ENCODE measurements at places on chromosomes 12 and 14.

DNA sequence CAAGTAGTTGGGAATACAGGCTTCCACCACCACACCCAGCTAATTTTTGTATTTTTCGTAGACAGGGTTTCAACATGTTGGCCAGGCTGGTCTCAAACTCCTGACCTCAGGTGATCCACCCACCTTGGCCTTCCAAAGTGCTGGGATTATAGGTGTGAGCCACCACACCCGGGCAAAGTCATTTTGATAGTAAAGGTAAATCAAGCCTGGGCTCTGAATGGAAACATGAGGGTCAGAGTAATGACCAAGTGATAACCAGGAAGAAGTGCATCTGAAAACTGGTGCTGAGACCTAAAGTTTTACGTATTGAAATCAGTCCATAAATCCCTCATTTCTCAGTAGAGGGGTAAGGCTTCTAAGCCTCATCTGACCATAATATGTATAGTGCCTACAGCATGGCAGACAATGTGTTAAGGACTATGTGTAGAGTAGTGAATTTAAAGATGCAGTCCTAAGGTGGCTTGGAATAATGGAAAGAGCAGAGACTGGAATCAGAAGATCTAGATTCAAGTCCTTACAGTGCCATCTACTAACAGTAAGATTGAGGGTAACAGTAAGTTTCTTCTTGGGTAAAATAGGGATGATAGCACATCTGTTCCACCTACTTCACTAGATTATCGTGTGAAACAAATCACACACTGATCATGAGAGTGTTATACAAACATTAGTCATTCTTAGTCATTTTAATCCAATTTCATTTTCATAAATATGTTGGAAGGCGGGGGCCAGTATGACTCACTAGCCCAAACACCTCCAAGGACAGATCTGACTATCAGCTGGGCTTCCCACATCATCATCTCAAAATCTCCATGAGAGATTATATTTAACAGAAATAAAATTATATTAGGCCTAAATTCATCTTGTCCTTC lies 11.2 kb downstream of the MAP4K5 start:
- DNase-seq = no peak

DNA sequence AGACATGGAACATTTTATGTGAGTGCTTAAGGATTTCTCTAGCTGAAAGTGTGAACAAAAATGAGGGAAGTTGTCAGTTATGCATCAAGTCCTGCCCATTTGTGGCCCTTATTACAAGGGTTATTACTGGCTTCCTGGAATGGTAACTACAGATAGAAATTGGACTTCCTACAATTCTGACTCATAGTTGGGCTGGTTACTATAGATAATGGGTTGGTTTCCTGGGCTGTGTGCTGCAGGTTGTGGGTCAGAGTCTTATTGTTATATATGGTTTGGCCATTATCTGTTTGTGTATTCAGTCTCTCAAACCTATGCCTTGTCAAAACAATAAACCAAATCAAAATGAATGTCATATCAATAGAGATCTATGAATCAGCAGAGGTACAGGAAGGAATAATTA lies 313.7 kb downstream of the ADAMTS20 start:
- no peak for DNase-seq

GRCh38 chr12:82223426-82223825 lies 134.8 kb downstream of the CCDC59 start:
- no peak for DNase-seq

GRCh38 chr12:15669256-15669948 lies 119.8 kb downstream of the EPS8 start:
- DNase-seq = no peak

GRCh38 chr12:116667752-116668151 lies 70.1 kb downstream of the SPRING1 start:
- DNase-seq = no peak

GRCh38 chr14:57834001-57834598 lies 31.8 kb downstream of the SLC35F4 start:
- DNase-seq = no peak

Data from kidney (tissue), 22 donors.